ENCODE measurements at places on chromosomes 7 and 10.

DNA sequence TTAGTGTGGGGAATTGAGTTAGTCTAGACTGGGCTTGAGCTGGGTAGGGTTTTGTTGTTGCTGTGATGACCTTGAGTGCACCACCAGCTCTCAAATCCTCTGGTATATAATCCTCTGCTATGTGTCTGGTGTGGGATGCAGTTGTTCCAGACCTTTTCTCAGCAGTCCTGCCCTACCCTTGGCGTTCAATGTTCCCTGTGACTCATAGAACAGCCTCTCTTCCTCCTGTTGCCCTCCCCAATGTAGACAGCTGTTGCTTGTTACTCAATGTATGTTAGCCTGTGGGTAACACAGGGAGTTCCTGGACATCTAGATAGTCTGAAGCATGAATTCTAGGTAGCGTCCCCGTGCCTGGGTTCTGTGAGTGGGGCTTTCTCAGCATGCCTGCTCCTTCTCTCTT is 19.8 kb downstream of the ACBD7 start:
- DNase-seq, result no peak

DNA sequence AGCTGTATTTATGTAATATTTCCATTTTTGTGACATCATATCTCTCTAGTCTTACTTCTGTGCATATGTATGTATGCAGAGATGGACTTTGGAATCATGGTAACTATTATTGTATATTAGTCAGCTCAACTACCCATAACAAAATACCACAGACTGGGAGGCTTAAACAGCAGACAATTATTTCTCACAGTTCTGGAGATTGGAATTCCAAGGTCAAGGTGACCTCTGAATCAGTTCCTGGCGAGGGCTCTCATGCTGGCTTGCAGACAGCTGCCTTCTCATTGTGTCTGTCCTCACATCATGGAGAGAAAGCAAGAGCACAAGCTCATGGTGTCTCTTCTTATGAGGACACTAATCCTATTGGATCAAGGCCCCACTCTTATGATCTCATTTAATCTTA is 79.1 kb downstream of the RAMP3 start:
- no peak for DNase-seq

DNA sequence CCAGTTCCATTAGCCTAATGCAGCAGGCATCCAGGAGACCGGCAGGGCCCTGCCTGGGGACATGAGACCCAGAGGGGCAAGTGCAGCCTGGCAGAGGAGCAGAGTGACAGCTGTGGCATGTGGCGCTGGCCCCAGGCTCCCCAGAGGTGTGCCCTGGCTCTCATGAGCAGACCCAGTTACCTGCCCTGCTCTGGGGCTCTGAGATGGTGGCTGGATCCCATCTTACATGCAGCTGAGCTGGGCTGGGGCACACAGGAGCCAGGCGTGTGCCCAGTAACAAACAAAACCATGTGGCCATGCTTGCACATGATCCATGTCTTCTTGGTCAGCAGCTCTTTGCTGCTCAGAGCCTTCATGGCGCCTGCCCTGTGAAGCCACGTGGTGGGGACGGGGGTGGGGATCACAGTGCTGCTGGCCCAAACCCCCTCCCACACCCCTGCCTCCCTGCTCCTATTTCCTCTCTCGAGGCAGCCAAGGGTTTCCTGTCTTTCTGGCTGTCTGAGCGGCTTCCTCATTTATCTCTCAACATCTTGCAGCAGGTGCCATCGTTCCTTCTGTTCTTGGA is 40.3 kb upstream of the GTF2I start:
- peak; percentile 5 for DNase-seq

GRCh38 chr10:117762819-117763172 is 220.2 kb downstream of the EMX2 start:
- no peak for DNase-seq

Measured in stimulated activated CD4-positive, alpha-beta T cell treated with anti-CD3 and anti-CD28 coated beads, Interleukin-15, amount 100 ng/mL, for 1 hour (primary cell).